ENCODE measurements at places on chromosomes 13 and 19.

GRCh38 chr19:14561847-14562351 lies 10.0 kb downstream of the NDUFB7 start:
- DNase-seq = peak; percentile 74

- no peak for DNase-seq
These were observed 9.2 kb downstream of the ZNF548 start for GRCh38 chr19:57398868-57399267.

GRCh38 chr19:39498798-39499642 lies at the start of gene DLL3:
TSS of gene DLL3 (plus strand) at chr19:39498947. CDS start at chr19:39498975, 28 bp downstream.
- no peak for DNase-seq

GRCh38 chr13:22825186-22825585 lies 355.6 kb upstream of the SGCG start:
- no peak for DNase-seq

DNA sequence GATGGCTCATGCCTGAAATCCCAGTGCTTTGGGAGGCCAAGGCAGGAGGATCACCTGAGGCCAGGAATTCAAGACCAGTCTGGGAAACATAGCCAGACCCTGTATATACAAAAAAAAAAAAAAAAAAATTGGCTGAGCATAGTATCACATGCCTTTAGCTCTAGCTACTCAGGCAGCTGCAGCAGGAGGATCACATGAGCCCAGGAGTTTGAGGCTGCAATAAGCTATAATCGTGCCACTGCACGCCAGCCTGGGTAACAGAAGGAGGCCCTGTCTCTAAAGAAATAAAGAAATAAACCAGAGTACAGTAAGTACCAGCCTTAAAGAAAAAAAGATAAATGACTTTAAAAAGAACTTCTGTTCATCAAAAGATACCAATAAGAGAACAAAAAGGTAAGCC lies 52.9 kb downstream of the FAM124A start:
- no peak for DNase-seq

GRCh38 chr13:33784738-33785137 lies 33.2 kb upstream of the RFC3 start:
- DNase-seq = no peak

DNA sequence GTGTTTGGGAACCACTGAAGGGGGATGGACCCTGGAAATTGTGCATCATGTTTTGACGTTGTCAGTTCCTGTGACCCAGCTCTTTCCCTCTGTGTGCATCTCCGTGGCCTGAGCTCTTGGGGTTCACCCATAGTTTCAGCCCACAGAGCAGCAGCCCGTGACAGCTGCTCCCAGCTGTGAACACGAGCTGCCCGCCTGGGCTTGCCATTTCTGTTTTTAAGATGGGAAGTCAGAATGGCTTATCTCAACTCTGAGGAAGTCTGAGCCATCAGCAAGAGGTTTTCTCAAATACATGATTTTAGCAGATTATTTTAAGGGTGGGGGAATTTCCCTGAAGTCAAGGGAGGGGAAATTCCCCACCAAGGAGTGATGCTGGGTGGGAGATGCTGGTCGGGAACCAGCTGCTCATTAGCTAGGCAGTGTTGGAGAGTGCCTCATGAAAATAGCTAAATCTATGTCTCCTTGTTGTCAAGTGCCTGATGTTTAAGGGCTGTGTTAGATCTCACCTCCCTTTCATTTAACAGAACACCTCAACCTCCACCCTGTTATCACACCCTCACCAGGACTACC lies 34.8 kb upstream of the C1QTNF9 start:
- no peak for DNase-seq

GRCh38 chr19:2503521-2504109 lies 27.7 kb downstream of the GADD45B start:
- no peak for DNase-seq

DNA sequence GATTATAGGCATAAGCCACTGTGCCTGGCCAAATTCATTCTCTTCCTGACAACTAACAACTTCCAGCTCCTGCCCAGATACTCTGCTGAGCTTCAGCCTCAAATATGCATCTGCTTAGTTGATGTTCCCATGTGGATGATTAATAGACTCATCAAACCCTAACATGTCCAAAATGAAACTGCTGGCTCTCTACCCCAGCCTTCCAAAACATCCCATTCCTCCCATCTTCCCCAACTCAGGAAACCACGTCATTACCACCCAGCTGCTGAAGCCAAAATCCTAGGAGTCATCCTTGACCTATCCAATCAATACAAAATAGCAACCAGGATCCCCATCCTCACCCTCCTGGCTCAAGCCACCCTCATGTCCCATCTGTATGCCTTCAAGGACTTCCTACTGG lies 20.9 kb downstream of the POU2F2 start:
- no peak for DNase-seq

DNA sequence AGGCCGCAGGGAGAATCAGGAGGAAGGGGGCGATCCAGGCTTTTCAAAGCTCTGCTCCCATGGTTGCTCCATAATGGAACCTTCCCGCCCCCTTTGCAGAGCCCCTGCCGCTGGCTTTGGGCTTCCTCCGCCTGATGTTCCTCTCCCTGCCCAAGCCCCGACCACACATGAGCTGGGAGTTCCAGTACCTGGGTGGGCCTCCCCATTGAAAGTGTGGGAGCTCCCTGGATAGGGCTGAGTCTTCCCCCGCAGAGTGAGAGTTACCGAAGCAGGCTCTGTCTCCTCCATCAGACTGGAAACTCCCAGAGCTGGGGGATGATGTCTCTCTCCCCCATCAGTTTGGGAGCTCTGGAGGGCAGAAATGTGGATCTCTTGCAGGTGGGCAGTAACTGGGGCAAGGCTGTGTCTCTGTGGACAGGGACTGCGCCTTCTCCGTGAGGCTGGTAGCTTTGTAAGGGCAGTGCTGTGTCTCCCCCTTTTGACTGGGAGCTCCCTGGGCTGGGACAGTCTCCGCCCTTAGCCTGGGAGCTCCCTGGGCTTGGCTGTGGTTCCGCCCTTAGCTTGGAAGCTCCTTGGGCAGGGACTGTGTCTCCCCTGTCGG lies 722 bp downstream of the DCAF15 start:
- peak; percentile 17 for DNase-seq

DNA sequence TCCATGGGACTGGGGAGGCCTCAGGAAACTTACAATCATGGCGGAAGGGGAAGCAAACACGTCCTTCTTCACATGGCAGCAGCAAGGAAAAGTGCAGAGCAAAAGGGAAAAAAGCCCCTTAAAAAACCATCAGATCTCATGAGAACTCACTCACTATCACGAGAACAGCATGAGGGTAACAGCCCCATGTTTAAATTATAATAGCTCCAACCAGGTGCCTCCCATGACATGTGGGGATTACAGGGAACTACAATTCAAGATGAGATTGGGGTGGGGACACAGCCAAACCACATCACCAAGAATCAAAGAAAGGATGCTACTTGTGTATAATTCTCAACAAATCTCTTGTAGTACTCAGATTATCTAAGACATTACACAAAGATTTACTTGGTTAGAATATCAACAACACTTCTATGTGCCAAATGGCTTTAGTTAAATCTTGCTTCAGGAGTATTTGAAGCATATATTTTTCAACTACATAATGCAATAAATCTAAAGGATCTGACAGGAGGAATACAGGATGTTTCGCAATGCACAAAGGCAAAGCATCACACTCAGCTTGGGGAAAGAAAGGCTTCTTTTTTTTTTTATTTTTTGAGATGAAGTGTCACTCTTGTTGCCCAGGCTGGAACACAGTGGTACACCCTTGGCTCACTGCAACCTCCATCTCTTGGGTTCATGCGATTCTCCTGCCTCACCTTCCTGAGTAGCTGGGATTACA lies 180.0 kb downstream of the LHFPL6 start:
- DNase-seq = no peak

DNA sequence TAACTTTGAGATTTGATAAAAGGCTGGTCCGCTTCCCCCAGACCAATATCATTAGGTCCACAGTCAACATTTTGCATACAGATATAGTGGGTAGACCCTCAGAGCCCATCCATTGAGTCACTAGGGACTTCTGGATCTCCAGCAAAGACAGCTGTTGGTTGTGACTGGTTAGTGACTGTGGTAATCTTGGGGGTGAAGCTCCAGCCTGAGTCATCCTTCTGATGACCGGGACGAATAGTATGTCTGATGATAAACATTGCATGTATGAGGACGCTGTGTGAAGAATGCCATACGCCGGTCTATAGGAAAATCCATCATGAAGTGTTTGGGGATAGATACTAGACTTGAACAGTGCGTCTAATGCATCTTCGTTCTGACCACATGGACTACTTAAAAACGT lies 307.0 kb downstream of the UQCRFS1 start:
- DNase-seq = no peak

GRCh38 chr13:31209172-31209840 lies 9.5 kb downstream of the B3GLCT start:
- DNase-seq = peak; percentile 61

GRCh38 chr13:111874981-111875380 lies 192.0 kb upstream of the SOX1 start:
- DNase-seq = no peak

DNA sequence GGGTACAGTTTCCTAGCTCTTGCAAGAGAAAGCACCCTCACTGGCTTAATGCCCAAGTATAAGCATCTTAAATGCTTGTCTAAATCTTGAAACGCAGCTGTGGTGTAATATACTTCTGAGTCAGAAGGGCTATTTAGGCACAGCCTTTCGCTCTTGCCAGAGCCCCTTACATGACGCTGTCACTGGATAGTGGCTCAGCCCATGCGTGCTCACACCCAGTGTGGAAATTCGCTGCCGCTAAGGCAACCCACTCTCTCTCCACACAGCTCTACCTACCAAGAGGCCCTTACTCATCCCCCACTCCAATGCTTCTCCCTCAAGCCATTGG lies 24.0 kb downstream of the UQCRFS1 start:
- DNase-seq = no peak

GRCh38 chr13:52737965-52738364 lies 1.7 kb downstream of the CNMD start:
- DNase-seq = no peak

DNA sequence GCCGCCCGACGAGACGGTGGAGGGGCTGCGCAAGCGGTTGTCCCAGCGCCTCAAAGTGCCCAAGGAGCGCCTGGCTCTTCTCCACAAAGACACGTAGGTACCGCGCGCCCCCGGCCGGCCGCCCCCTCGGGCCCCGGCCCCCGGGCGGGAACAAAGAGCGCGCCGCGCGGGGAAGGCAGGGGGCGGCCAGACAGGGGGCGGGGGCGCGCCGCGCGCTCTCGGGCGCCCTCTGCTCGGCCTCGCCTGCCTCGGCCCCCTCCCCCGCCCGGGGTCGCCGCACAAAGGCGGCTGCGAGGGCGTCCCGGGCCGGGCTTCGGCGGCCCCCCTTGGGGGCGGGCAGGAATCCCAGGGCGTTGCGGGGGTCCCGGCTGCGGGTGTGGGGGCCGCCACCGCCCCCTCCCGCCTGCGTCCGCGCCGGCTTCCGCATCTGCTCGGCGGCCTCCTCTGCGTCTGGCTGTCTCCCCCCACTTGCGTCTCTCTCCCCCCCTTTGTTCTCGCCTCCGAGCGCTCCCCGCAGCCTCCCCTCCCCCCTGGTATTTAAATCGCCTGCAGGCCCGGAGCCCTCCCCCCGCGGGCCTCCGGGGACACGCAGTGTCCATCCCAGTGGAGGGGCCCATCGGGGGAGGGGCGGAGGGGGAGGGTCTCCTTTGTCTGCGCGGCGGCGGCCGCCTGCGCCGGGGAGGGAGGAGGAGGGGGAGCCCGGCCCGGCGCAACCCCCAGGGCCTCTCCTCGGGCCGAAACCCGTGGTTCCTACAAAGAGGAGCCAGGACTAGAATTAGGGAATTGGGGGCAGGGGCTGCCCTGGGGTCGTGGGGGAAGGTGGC lies 2.3 kb downstream of the MIDN start:
- peak; percentile 58 for DNase-seq

DNA sequence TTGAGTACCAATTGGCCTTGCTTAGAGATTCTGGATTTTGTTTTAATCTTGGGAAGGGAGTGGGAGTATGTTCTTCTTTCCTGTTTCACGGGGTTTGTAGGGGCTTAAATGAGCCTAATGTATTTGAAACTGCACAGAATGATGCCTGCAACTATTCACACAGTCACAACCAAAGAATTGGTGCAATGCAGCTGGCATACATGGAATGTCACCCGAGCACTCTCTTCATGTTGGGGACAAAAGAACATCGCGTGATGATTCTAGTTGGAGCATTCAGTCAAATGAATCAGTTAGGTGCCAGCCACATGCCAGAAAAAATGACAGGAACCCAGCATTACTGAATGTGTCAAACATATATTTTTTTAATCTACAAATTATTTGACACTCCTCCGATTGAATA lies 22.1 kb downstream of the STARD13 start:
- DNase-seq = no peak

DNA sequence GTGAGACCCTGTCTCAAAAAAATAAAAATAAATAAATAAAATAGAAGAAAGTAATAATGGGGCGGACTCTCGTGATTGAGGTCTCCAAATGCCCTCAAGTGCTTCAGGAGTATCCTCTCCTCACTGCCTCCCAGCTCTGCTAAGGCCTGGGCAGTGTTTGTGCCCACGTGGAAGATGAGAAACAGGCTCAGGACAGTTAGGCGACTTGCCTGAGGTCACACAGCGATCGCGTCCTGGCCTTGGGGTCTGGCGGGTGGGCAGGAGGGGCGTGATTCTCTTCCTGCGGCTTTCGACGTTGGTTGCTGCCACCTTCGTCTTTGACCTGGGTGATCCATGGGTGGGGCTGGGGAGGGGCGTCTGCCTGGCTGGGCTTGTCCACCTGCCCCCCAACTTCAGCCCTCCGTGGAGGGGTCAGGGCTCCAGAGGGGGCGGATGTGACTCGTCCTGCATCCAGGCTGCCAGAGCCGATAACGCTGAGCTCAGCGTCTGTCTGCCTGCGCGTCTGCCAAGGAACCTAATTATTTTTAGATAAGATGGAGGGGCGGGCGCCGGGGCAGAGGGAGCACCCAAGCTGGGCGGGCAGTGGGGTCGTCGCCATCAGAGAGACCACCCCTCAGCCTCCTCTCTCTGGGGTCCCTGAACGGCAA lies 56.9 kb downstream of the NFIC start:
- no peak for DNase-seq

DNA sequence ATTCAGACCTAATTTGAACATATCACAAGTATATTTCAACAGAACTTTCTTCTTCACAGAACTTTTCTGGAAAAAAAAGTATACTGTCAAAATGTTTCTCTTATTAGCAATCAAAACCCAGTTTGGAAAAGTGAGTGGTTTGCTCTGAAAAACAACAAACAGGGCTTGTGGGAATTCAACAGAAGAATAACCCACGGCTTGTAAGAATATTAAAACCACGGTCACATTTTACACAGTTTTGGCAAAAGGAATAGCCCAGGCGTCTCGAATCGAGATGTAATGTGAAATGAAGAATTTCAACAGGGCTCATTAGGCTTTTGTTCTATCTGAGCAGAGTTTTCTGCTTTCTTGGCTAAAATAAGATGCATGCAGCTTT lies 70.7 kb downstream of the COL4A2 start:
- no peak for DNase-seq

GRCh38 chr19:43548706-43549105 lies 15.7 kb downstream of the ZNF575 start:
- DNase-seq = no peak

- peak; percentile 47 for DNase-seq
These were observed 8.6 kb downstream of the ZBTB7A start for GRCh38 chr19:4057931-4058692.

- no peak for DNase-seq
These were observed 616 bp downstream of the PINLYP start for GRCh38 chr19:43575955-43576878.

Data from thyroid gland (tissue), 4 donors.